ENCODE measurements at places on chromosomes 2 and 18. TPM values are rescaled to one million over a fixed set of nuclear protein-coding genes. Genes with fewer than 3 reads are reported as not detected.

DNA sequence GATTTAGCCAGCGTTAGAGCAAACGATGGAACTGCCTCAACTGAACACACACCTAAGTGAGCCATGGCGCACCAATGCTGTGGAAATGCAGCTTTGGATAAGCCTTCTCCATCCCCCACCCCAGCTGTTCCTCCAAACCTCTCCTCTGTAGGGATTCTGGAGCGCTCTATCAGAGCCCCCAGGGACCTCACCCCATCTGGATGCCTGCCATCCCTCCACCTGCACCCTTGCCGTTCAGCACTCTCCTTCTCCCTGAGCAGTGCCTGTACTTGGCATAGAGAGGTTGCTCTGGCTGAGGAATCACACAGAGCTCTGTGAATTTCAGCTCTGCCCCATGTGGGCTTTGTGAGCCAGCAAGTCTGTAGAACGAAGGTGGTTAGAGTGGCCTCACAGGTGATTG, 42.8 kb upstream of the INHBB start:
- no peak for DNase-seq

DNA sequence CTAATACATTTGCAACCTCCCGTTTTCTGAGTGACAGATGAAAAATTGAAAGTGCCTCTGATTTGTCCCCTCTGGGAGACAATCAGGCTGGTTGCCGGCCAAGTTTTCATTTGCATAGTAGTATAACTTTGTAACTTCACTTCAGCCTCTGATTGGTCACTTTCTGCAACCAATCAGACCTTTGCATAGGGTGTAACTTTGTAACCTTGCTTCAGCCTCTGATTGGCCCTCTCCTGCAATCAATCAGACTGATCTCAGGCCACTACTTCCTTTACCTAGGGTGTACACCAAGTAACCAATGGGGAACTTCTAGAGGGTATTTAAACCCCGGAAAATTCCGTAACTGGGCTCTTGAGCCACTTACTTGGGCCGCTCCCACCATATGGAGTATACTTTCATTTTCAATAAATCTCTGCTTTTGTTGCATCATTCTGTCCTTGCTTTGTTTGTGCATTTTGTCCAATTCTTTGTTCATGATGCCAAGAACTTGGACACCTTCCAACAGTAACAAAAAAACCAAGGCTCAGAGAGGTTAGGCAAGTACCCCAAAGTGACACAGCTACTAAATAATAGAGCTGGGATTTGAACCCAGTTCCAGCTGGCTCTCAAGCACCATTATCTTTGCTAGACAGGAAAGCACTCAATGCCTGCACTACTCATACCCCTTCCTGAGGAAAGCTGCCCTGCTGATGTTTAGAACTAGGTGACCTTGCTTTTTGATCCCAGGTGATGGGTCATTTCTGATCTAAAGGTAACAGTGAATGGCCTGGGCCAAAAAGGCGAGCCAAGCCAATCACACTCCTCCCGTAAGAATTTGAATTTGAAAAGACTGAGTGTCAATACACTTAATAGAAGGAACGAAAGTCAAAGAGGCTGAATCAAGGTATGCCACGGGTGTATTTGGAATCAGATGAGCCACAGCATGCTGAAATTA, 10.9 kb upstream of the MYOM1 start:
- no peak for DNase-seq

GRCh38 chr2:172969166-172969565, 106.5 kb upstream of the MAP3K20 start:
- no peak for DNase-seq

GRCh38 chr2:1736045-1736444, 8.3 kb downstream of the PXDN start:
- DNase-seq = no peak

CCDC141 gene
- 30.6 TPM for total RNA-seq

DNA sequence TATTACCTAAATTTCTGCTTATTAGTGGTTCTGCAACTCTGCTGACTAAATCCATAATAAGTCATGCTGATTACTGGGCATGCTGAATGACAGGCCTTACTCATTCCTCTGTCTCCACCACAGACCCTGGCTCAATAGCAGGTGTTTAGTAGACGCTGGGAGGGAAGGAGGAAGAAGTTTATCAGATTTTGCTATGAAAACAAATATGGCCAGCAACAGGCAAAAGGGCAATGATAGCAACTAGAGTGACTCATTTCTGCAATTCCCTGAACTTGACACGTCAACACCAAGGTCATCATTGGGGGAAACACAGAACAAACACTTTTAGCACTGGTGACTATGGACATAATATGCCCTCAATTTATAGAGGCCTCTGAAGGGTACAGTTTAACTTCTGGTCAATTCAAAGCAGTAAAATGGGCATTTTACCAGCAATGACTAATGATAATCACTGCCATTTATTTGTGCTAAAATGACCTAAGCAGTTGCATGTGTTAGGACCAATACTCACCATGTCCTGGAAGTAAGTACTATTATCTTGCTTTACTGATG, 35.2 kb downstream of the TMEM163 start:
- DNase-seq = no peak

DNA sequence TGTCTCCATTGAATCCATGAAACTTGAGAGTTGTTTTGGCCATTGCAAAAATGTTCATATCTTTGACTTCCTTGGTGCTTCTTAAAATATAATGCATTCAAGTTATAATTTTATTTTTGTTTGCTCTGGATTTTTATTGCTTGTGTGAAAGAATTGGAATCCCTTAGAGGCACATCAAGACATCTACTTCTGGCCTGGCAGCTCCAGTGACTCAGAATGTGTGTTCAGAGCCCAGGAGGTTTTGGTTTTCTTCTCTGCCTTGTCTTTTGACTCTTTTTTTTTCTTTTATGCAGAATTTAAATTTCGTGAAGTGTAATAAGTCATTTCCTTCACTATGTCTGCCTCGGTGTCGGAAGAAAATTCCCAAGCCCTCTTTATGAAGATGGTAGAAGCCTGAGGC, 180.2 kb downstream of the LTBP1 start:
- DNase-seq = no peak

DNA sequence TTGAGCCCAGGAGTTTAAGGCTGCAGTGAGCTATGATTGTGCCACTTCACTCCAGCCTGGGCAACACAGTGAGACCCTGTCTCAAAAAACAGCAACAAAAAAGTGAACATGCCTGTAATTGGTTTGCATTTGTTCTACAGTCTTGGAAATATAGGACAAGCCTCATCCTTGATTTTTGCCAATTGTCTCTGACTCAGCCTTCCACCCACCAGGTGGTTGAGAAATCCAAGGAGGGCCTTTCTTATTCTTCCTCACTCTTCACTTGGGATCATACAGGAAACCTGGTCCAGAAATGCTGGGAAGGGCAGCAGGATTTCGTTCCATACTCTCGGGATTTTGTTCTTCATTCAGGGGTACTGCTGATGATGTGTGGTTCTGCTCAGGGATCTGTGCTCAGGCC, 94.6 kb downstream of the CDC42EP3 start:
- DNase-seq = no peak

TUBB8B gene
- not detected for total RNA-seq

KCNG2 gene
- total RNA-seq = not detected

TOGARAM2 gene
- total RNA-seq = 2.3 TPM

DNA sequence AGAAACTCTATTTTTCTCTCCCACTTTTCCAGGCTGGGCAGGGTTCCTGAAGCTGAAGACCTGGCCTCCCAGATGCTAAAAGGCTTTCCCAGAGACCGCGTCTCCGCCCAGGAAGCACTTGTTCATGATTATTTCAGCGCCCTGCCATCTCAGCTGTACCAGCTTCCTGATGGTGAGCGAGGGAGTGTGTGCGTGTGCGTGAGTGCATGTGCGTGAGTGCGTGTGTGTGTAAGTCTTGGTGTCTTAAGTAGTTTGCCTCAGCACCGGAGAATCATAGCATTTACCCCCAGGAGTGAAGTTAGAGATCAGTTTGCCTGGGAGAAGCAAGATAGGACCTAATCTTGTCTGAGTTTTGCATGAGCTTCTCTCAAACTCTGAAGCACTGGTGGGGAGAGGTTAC, 73.7 kb downstream of the CDK15 start:
- DNase-seq = no peak

DNA sequence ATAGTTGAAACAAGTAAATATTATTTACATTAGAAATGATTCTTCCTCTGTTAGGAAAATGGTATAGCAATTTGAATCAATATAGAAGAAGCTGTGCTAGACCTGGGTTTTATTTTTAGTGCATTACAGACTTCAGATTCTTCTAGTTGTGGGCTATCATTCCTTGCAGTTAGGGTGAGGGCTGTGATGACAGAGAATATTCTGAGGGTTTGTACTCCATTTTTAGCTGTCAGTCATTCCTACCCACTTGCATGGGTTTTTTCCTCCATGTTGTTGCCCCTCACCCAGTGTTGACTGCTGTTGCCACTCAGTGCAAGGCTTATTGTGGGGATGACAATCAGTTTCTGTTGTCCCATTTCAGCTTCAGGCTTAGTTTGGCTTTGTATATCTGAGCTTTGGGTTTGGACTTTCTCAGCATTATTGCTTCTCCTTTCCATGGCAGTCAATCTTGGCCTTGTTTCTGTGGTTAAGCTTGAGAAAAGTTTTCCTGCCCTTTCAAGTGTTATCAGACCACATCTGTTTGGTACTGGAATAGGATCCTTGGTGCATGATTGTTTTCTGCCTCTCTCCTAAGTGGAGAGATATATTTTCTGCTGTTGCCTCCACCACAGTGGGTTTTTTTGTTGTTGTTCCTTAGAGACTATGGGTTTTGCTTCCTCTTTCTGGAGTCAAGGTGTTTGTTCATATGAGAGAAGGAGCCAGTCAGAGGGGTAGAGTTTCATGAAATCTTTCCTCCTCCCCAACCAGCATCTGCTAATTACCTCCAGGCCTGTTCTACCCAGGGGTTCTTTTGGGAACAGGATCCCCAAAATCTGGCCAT, 312.7 kb upstream of the CWC22 start:
- DNase-seq = no peak

DNA sequence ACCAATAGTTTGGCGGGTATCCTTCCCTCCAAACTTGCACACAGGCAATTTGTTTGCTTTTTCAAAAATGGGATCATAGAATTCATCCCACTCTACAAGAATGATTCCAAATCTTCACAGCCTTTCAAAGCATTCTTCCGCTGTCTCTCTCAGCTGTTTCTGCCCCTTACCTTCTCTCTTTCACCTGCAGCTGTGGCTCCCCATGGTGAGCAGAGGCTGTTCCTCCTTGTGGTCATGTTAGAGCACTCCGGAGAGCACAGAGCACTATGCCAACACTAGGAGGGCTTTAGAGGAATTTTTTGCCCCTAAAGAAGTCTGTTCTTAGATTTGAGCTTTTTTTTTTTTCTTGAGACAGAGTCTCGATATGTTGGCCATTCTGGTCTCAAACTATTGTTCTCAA, 30.4 kb downstream of the MTHFD2 start:
- no peak for DNase-seq

DNA sequence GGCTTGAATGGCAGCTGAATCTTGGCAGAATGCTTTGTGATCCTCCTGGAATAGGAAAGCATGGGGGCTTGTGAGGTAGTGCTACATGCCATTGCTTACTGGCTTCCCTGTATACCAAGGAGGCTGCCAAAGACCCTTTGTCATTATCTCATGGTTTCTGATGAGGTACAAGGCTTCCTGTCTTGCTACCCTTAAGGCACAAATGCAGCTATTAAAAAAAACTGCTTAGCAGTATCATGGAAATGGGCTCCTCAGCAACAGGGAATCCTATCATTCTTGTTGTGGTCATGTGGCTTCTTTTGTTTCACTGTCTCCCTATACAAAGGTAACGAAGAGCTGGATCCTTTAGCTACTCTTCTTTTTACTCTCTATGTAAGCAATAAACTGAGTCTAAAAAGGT, 6.6 kb upstream of the KANSL1L start:
- no peak for DNase-seq

LRRTM4 gene
- total RNA-seq = not detected

RNF125 gene
- total RNA-seq = 107 TPM

DNA sequence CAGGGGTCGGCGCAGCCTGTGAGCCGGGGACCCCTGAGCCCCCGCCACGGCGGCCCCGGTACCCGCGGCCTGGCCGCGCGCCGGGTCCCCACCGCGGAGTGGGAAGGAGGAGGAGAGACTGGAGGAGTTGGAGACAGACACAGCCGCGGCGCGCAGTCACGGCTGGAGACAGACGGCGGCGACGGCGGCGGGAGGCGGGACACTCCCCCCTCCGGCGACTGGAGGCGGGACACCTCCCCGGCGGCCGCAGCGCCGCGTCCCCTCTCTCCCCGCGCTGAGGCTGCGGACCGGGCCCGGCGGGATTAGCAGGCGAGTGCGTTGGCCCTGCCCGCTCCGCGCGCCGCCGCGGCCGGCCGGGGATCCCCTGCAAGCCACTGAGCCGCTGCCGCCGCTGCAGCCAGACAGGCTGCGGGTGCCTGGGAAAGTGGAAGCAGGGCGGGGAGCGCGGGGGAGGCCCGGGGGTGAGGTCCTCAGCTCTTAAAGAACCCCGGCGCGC, 1.0 kb upstream of the LDLRAD4 start:
- DNase-seq = peak; percentile 37

DNA sequence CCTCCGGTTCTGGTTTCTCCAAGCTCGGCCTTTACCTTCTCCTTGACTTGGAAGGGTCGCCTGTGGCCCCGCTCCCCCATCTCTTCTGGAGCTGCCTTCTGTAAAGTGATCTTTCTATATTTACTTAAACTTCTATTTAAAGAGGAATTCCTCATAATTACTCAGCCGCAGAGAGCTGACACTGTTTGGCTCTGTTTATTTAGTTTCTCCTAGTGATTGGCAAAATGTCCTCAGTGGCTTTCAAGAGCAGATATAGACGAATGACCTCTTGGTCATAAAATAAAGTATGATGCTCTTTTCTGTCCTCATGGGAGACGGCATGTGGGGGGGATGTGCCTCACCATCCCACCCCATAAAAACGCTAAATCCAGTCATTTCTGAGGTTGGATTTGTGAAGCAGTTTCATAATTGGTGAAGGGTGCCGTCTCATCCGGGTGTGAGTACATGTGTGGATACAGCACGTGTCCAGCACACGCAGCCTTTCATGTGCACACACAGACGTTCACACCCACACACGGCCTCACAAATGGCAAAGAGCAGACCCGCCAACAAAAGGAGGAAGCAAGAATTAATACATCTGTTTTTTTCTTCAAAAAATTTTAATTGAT, 43.4 kb upstream of the SMAD7 start:
- DNase-seq = no peak

DNA sequence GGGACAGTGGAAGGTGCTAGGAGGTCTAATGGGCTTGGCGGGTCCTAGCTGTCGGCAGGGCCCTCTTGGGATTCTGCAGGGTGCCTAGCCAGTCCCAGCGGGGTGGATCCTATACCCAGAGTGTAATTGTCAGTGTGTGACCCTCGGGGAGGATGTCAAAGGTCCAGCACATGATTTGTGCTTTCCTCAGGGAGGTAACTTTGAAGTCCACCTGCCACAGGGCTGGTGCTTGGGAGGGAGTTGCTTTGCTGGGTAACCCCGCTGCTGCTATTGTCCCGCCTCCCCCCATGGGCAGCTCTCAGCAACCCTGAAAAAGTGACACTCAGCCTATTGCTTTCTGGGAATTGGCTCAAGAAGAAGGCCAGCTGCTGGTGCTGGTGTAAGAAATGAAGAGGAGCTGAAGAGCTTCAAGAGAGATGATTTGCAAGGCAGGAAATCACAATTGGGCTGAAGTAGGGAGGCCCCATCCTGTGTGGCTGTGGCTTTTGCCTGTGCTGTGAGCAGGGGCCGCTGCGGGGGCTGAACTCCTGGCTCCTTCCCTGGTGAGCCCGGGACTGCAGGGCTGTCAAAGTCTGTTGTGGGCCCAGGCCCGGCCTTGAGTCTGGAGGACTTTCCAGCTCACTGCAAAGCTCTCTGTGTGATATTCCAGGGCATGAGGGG, 36.4 kb downstream of the EMILIN2 start:
- peak; percentile 42 for DNase-seq

GRCh38 chr2:33321876-33322483, 154.5 kb upstream of the RASGRP3 start:
- no peak for DNase-seq

SPP2 gene
- not detected for total RNA-seq

GRCh38 chr2:101357376-101357775, 29.9 kb downstream of the CREG2 start:
- DNase-seq = no peak

Measured in CD4-positive, alpha-beta T cell (primary cell).